Testis (tissue), 5 donors: ENCODE measurements at places on chromosomes 4 and X.

- DNase-seq, result no peak
Measured at GRCh38 chr4:7333801-7334421, 100.8 kb downstream of the PSAPL1 start.

GRCh38 chr4:37802068-37802666, 24.3 kb upstream of the PGM2 start:
- peak; percentile 68 for DNase-seq

DNA sequence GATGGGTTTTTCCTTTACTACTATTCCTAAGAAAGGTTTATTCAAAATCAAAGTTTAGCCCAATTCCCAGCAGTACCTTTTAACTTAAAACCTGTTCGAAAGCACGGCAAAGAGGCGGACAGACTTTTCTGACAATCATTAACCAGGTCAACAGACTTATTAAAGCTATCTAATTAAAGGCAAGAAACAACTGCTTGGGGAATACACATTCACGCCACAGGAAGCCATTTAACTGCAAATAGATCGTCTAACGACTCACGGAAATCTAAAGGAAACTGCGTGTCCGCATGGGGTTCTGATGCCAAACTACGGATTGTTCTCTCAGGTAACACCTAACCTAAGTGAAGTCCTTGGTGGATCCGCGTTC, 663 bp upstream of the USP53 start:
- no peak for DNase-seq

DNA sequence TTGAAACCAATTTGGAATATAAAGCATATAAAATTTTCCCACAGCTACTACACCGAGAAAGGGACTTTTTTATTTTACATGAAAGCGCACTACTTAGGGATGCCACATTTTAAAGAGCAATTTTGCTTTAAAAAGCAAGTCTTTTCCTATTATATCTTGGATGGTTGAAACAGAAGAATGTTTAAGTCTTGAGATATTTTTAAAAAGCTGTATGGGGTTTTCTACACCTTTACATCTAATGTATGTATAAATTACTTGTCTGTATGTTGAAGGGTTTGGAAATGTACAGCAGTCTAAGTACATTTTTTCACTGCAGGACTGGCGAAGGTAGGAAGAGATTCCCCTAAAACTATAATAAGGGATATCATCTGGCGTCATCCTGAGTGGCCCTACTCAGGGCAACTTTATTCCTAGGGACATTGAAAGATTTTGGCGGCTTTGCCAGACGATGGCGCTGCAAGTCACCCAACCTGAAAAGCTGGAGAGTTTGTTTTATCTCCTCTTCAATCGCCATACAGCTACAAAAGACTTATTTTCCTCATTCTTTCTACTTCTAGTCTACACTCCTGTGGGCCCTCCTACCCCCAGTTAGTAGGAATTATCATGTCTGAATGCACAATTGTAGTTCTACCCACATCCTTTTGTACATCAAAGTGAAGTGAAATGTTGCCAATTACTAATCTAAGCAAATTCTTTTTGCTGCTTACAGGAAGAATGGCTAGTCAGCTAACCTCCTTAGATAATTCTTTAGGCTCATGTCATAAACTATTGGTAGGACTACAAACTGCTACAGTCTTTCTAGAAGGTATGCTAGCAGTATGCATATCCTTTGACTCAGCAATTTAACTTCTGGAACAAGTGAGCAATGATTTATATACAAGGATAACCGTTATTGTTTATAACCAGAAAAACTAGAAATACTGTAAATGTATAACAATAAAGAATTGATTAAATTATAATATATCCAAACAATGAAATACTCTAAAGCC, 782 bp upstream of the NEK1 start:
- peak; percentile 87 for DNase-seq

DNA sequence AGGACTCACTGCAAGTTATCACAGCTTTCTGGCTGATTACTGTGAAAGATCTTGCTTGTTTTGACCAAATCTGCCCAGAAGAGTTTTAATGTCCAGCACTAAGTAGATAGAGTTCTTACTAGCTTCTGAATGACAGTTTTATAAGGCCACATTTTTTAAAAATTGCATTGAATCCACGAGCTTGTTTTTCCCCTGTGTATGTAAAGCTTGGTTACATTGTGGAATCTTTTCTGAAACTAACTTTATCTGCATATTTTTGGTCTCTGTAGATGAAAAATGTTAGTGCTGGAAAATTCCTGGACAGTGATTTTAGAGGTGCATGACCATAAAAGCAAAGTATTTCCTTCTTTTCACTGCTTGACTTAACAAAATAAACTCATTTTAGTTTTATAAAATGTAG, 650.3 kb upstream of the FAM241A start:
- DNase-seq, result no peak
